ENCODE measurements at places on chromosomes 7 and 10. TPM values are rescaled to one million over a fixed set of nuclear protein-coding genes. Genes with fewer than 3 reads are reported as not detected.

Gene SNCG
- total RNA-seq = not detected

Gene HTR7
- 0.26 TPM for total RNA-seq

Gene DDC
- total RNA-seq = not detected

Gene OR2A1
- not detected for total RNA-seq

Gene NUP42
- 27.4 TPM for total RNA-seq

Data from osteocyte (in vitro differentiated cells).